Esophagus squamous epithelium (tissue), 5 donors: ENCODE measurements at places on chromosomes 1 and 21. TPM values are rescaled to one million over a fixed set of nuclear protein-coding genes. Genes with fewer than 3 reads are reported as not detected.

Gene S100A7A
- total RNA-seq = 72.9 TPM

Gene AUNIP
- 1.3 TPM for total RNA-seq

Gene AADACL4
- total RNA-seq = not detected

Gene HSD3B2
- total RNA-seq = not detected

Gene B3GALT2
- 0.62 TPM for total RNA-seq

Gene CA6
- not detected for total RNA-seq

Gene CSDE1
- 845 TPM for total RNA-seq

Gene ANKRD65
- 9.7 TPM for total RNA-seq

Gene FLAD1
- 29.7 TPM for total RNA-seq

Gene CD84
- total RNA-seq = 3.5 TPM

Gene RGS8
- total RNA-seq = not detected

Gene GUCA2A
- not detected for total RNA-seq

Gene C1orf232
- total RNA-seq = not detected

Gene RPL11
- total RNA-seq = 698 TPM

Gene LCE1B
- total RNA-seq = not detected
